Activated CD4-positive, alpha-beta T cell treated with anti-CD3 and anti-CD28 coated beads for 4 hours (primary cell): ENCODE measurements at places on chromosomes 12 and 14.

DNA sequence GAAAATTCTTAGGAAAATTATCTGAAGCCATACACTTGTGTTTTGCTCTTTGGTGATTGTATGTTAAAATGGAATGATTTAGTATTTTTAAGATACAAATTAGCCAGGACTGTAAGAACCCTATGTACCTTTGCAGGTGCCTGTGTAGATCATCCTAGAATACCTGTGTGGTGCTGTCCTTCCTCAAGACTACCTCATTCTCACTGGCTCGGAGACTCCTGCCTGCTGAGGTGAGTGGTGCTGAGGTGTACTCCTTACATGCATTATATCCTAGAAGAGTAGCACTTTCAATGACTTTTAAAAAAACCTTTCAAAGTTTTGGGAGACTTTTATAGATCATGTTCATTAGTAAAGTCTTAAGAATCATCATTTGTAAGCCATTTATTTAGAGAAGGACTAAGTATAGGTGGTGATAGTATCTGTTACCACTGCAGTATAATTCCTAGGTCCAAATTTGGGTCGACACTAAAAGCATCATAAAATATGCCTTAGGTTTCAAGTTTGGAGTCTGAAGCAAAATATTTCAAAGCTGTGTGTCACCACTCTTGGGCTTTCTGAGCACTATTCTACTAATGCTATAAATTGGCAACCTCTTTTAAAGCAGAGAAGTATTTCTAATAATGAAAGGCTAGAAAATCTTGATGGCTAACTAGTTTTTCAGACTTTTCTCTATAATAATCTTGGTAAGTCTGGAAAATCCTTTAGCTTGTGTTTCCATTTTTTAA, 36.6 kb downstream of the RASSF8 start:
- no peak for DNase-seq

GRCh38 chr12:48279101-48279500, 71.6 kb downstream of the ZNF641 start:
- no peak for DNase-seq

DNA sequence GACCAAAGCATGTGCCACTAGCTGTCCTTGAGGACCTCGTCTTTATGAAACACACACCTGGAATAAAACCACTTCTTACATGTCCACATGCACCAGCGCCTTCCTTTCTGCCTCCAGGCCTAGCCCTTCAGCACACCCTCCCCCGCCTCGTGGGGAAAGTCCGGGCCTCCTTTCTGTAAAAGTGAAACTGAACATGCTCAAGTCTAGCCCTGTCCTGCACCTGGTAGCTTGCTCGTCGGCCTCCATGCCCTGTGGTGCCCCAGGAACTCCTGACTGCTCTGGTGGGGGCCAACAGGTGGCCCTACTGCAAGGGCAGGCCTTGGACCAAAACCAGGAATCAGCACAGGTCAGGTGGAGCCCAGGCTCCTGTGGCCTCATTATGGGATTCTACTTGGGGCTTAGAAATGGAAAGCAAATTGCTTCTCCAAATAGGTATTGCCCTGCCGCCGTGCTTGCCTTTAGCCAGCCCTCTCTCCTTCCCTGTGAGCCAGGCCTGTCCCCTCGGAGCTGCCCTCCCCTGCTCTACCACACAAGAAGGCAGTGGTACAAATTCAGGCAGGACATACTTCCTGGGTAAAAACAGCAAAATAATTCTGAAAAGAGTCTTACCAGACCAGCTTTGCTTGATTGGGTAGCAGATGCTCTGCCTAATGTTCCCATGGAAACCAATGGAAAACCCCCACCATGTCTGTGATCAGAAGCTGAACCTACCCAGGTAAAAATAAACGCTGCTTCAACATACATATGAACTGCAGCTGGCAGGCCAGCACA, 43.5 kb downstream of the ERH start:
- DNase-seq, result peak; percentile 65

GRCh38 chr12:42918443-42918842, 328.9 kb upstream of the PRICKLE1 start:
- DNase-seq, result no peak

DNA sequence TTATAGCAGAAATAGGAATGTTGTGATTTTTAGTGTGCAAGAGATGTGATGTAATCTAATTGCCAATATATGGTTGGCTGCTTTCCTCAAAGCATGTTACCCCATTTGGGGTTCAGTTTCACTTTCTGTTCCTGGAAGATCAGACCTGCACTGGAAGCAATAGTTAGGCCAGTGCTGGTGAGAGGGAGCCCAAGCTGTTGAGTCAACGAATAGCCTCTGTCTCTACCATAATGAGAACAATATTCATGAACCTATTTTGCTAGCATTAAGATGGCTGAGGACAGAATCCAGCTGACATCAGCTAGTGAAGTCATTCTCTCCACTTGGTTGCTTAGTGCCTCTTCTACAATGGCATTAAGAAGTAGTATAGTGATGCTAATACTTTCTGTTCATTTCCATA, 379.9 kb upstream of the DCN start:
- DNase-seq, result peak; percentile 24

DNA sequence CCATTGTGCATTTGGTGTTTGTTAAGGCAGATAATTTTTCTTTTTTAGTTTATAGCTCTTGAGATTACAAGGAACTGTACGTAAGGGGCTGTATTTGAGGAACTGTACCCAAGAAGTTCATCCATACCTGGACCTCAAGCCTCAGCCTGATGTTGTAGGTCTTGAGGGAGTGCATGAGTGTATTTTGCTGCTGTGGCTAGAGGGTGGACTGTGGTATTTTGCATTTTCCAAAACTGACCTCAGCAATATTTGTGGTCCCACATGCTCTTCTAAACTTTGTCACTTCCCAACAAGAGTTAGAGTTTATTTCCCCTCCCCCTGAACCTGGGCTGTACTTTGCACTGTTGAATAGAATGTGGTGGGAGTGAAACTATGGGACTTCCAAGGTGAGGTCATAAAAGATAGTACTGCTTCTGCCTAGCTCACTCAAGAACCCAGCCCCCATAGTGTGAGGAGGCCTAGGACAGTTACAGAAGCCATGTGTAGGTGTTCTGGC, 42.2 kb upstream of the FBXO33 start:
- DNase-seq, result no peak

GRCh38 chr14:81427348-81428058, 27.4 kb upstream of the STON2 start:
- DNase-seq, result no peak

- DNase-seq, result no peak
Observed at GRCh38 chr12:12608557-12608957, 3.1 kb upstream of the CREBL2 start.

DNA sequence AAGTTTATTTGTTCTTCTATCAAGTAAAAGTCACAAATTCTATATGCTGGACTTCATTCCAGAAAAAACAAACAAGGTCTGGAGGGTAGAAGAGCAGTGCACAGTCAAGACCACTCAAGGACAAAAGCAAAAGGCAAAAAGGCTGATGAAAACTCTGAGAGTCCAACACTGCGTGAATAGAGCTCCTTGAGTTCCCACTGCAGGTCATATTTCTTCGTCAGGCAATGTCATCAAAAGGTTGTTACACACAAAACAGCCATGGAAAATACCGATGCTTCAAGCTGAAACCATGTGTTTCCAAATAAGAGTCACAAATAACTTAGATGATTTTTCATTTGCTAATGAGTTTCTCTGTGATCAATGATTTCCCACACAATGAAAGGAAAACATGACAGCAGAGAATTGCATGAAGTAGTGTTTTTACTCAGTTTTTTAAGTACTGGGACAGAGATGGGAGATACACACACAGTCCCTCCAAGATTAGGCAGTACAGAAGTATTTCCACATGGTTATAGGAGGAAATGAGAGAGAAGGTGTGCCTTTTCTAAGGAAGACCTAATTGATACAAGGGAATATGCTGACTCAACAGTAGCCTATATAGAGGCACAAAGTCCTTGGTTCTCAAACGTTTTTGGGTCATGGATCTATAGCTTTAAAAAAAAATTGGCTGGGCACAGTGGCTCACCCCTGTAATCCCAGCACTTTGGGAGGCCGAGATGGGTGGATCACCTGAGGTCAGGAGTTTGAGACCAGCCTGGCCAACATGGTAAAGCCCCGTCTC, 177.7 kb downstream of the MED13L start:
- DNase-seq, result no peak

GRCh38 chr12:2625289-2625612, 169.5 kb upstream of the FKBP4 start:
- no peak for DNase-seq

- DNase-seq, result no peak
Observed at GRCh38 chr12:47033081-47033480, 46.3 kb upstream of the PCED1B start.

DNA sequence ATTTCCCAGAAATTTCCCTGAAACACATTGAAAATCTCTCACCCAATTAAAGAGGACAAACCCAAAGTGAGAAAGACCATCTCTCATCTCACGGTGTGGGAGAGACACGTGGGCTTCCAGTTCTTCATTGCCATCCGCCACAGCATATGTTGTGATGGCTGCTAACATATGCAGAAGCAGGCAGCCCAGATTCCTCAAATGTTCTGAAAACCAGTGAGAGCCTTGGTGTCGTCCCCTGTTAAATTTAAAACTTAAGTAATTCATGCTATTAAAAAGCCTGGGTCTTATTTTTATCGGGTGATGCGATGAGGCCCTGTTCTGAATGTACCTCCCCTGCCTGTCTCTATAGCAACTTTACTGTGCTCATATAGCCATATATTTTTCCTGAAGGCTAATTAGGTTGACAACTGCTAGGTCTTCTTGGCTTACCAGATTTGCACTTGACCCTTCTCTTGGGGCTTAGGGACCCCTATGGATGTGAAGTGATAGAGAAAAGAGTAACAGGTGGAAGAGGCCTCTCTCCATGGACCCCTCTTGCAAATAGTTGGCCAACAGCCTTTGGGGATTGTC, 2.8 kb upstream of the FGF6 start:
- DNase-seq, result no peak

DNA sequence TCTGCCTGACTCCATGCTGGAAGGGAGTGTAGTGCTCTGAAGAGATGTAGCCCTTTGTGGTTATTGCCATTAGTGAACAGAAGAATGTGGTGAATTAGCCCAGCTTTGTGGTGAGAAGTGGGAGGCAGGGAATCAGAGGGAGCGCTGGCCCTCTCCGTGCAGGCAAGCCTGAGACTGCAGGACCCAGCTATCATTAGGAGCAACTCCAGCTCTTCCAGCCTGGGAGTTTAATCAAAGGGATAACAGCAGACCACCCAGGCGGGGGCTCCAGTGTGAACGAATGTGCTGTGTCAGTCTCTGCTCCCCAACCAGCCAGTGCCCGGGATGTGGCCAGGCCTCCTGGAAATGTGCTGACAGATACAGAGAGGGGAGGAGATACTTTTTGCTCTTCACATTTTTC, 142.7 kb downstream of the TTLL5 start:
- DNase-seq, result no peak

DNA sequence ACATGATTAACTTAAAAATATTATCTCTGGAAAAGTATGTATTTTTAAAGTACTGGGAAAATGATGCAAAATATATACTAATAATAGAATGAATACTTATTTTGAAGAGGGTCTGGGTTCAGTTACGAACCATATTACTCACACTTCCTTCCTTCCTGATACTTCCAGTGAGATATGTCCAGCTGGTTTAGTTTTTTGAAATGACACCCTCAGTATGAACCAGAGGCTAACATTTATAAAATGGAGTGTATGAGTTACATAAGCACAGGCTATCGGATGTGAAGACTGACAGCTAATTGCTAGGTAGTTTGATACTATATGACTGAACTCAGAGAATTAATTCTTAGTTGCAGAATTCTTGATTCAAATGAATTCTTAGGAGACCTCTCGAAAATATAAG, 122.9 kb downstream of the OTOGL start:
- no peak for DNase-seq

DNA sequence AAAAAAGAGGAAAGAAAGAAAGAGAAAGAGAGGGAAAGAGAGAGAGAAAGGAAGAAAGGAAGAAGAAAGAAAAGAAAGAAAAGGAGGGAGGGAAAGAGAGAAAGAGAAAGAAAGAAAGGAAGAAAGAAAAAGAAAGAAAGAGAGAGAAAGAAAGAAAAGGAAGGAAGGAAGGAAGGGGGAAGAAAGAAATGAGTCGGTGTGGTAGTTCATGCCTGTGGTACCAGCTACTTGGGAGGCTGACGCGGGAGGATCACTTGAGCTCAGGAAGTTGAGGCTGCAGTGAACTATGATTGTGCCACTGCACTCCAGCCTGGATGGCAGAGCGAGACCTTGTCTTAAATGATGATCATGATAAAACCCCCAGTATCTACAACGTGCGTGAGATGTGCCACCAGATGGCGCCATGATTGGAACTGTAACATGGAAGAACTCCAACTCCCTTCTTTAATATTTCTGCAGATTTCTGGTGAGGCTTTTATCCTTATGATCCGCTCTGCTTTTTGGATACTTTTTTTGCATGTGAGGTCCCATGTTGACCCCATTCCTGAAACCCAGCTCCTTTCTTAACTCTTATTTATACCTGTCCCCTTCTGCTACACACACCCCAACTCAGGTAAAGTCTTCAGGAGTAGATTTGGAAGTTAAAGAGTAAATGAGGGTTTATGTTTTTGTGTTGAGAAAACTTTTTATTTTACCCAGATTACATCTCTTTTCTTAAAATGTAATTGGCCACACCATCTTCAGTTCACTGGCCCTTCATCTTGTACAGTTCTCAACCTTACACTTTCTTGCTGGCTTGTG, 25.6 kb downstream of the RNASE10 start:
- DNase-seq, result peak; percentile 67

DNA sequence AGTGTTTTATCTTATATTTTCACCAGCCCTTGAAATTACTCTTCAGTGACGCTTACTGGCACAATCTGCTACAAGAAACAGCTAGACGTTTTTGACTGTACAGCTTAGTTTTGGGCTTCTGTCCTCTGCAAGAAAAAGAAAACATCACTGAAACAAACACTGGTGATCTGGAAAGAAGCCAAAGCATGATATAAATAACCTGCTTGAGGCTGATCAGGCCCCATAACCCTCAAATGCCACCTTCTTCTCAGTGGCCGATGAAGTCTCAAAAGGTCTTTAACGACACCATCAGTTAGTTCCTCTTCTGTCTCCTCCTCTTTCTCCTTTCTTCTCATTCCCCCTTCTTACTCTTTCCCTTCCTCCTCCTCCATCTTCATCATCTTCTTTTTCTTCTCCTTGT, 942.3 kb upstream of the TMEM132C start:
- no peak for DNase-seq

- DNase-seq, result no peak
Observed at GRCh38 chr14:54450535-54450934, 9.4 kb upstream of the CNIH1 start.

- DNase-seq, result no peak
Observed at GRCh38 chr12:103865151-103865730, 24.2 kb upstream of the NT5DC3 start.

DNA sequence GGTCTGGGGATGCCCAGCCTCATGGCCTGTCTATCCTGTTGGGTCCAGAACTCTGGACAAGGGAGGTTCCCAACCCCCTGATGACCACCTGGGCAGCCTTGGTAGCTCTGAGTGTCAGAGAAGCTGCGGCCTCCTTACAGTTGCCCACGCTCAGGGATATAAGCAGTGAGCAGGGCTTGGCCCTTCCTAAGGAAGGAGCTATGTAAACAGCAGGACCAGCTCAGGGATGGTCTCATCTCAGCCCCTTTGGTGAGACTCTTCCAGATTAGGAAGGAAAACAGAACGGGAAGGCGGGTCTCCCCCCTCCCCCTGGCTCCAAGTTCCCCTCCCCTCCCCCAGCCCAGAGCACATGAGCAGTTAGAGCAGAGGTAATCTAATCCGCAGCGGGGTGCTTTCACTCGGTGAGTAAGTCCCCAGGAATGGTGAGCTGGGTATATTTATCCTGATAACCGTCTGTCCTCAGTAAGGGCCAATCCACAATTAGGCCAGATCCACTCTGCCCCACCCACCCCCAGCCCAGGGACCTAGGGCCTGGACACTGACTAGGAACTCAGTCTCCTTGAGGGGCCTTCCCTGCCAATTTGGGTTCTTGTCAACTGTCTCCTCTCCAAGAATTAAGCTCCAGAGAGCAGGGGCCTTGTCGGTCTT, 29.5 kb upstream of the RPLP0 start:
- DNase-seq, result no peak
